ENCODE measurements at places on chromosomes 4 and X.

- no peak for DNase-seq
Measured at GRCh38 chr4:23225564-23225963, 532.8 kb downstream of the GBA3 start.

- no peak for DNase-seq
Measured at GRCh38 chr4:76058302-76058701, 16.2 kb upstream of the ART3 start.

DNA sequence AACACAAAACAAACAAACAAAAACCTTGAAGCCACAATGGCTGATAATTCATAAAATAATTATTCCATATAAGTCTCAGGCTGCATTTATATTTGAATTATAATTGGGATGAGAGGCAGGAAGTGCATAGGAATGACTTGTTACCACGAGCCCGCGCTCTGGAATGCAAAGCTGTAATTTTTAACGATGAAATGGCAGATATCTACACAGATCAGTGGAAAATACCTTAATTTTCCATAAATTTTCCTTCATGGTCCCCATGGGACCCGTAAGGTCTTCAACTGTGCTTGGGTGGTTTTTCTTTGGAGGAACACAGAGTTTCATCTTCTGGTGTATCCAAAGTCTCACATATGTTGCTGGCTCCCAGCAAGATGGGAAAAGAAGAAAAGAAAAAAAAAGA lies 226.8 kb downstream of the SHOX start:
- no peak for DNase-seq

DNA sequence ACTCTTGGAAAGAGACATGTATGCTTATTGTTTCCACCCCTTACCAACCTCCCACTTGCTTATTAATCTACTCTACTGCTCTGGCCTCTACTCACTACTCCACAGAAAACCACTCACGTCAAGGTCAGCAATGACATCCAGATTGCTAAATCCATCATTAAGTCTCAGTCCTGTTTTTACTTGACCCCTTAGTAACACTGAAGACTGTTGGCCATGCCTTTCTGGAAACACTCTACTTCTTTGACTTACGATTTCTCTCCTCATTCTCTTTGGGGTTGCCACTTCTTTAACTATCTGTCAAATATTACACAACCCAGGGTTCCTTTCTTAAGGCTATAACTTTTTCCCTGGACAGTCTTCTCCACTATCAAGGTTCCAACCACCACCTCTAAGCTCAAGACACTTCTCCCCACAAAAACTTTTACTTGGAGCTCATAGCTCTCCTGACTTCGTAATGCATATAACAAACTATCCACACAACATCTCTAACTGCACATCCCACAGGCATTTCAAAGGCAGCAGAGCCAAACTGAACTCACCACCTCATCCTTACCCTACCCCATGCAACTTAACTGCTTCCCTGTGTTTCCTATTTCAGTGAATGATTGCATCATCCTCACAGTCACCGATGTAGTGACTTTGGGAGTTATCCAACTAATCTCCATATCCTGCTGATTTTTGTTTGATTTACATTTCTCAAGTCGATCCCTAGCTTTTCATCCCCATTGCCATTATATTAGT lies 15.8 kb upstream of the MAGEA4 start:
- no peak for DNase-seq

DNA sequence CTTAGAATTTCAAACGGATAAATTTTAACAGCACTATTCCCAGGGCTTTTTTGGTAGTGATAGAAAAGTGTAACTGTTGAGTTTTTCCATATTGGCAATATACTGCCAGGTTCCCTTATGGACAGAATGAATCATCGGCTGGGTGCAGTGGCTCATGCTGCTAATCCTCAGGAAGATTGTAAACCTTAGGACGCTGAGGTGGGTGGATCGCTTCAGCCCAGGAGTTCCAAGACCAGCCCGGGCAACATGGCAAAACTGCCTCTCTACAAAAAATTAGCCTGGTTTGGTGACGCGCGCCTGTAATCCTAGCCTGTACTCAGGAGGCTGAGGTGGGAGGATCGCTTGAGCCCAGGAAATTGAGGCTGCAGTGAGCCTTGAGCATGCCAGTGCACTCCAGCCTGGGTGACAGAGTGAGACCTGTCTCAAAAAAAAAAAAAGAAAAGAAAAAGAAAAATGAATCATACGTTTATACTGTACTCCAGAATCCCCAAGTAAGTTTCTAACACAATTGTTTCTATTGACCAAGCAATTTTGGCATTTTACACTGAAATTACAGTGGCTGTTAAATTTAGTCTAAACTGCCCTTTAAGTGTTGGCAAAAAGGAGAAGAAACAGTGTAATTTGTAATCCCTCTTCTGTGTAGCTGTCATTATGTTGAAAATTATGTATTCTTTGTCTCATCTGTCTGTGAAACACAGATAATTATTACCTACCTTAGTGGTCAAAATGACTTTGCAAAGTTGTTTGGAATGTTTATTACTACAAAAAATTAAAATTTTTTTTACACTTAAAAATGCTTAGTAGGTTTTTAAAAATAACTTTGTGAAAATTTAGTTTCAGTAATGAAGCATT lies 1.8 kb downstream of the SLC30A9 start:
- DNase-seq = no peak

- DNase-seq = no peak
Measured at GRCh38 chrX:41471786-41472185, 24.6 kb downstream of the NYX start.

DNA sequence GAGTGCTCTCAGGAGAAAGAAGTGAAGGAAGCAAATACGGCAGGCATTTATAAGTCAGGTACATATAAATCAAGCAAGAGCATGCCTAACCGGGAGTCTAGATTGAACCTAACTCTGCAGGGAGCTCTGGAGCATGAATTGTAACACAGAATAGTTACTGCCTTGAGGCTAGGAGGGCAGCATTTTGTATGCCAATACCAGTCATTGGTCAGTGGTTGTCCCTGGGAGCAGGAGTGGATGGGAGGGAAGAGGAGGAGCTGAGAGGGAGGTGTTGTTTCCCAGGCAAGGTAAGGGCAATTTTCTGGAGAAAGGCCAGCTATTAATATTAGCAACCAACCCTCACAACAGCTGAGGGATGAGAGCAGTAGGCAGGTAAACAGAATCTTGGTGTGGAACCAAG lies 224.7 kb upstream of the DCAF8L1 start:
- no peak for DNase-seq

DNA sequence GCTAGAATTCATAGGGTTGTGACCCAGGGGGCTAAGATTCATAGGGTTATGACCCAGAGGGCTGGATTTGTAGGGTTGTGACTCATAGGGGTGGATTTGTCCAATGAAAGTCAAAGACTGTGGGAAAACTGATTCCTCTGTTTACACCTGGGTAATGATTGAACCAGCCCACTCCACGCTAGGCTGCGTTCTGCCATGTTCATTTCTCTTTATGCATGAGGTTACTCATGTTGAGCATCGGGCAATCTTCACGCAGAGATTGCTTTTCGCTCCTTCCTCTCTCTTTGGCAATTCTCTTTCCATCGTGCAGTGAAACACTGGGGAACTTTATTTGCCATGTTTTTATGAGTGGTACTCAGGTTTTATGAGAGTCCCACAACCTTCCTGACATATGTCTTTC lies 127.8 kb downstream of the CRLF2 start:
- DNase-seq = no peak

- DNase-seq = no peak
Measured at GRCh38 chrX:18855919-18856644, 127.8 kb downstream of the PHKA2 start.

GRCh38 chr4:19566041-19566440 lies 685.7 kb upstream of the SLIT2 start:
- no peak for DNase-seq

DNA sequence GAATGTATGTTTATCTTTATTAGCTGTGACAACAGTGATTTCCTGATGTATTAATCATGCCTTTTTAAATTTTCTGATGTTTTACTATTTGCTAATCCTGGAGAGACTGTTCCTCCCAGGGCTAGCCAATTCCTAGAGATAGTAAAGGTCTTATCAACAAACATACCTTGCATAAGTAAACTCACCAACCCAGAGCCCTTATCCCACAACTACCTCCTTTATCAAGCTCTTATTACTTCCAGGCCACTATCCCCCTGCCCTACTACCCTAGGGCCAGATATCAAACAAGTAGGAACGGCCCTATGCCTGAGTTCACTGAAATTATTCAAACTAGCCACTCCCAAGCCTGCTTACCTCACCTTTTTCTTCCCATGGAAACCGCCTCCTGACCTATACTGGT lies 58.2 kb upstream of the NPNT start:
- DNase-seq = no peak

GRCh38 chrX:113545040-113545439 lies 704.4 kb upstream of the AMOT start:
- DNase-seq = no peak

DNA sequence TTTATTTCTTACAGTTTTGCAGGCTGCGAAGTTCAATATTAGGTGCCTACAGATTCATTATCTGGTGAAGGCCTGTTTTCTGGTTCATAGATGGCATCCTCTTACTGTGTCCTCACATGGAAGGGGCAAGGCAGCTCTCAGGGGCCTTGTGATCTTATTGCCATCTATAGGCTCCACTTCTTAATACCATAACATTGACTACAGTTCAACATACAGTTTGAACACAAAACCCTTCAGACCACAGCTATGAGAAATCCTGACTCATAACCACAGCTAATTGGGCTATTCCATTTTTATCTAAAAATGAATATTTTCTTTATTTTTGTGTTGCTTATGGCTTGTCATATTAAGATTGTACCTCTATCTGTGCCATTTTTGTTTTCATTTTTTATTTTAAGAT lies 72.3 kb downstream of the STAG2 start:
- no peak for DNase-seq

DNA sequence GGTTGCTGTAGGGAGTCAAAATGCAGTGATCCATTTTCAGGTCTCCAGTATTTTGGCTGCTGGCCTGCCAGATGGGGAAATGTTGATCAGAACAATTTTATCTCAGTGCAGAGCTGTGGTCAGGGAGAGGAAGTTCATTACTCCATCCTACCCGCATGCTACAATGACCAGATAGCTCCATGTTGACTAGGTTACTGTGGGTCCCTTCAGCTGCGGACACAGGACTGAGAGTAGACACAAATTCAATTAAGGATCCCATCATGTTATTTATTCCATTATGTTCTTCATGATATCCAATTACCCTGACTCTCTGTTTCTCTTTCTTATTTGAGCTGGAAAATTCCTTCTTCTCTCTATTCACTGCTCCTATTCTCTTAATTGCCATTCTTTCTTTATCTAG lies 16.3 kb downstream of the SYNPO2 start:
- no peak for DNase-seq

Measured in NCI-H748 treated with DMSO at 0.1 percent for 48 hours (cell line).